ENCODE measurements at places on chromosomes 13 and 19.
A peak's percentile ranks its signal among the peaks of the same experiment; 100 is the strongest.

- no peak for DNase-seq
These were observed 21.2 kb upstream of the TOMM40 start for GRCh38 chr19:44869733-44870470.

GRCh38 chr13:65592731-65593130 is 1637.4 kb downstream of the PCDH9 start:
- DNase-seq = no peak

GRCh38 chr13:23842406-23842805 is 46.8 kb downstream of the MIPEP start:
- DNase-seq = no peak

- no peak for DNase-seq
These were observed 16.3 kb downstream of the PBX4 start for GRCh38 chr19:19602136-19602712.

GRCh38 chr13:25571237-25571636 is 199.5 kb downstream of the ATP8A2 start:
- no peak for DNase-seq

- DNase-seq = no peak
These were observed 766 bp downstream of the CEBPG start for GRCh38 chr19:33374236-33374714.

DNA sequence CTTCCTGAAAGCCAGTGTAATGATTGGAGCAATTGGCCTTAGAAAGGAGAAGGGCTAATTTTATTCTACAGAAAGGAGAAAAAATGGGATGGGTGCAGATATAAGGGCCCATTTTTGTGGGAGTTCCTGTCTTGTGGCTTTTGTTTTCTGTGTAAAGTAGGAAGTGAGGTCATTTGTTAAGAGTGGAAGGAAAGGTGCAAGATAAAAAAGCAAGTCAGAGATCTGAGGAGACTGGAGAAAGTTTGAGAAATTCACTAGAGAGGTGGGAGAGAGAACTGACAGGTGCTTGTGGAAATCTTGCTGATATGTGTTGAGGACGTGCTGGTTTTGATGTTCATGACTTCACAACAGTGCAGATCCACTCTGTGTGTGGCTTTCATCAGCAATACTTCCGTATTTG is 349.4 kb downstream of the DLEU7 start:
- DNase-seq = no peak

DNA sequence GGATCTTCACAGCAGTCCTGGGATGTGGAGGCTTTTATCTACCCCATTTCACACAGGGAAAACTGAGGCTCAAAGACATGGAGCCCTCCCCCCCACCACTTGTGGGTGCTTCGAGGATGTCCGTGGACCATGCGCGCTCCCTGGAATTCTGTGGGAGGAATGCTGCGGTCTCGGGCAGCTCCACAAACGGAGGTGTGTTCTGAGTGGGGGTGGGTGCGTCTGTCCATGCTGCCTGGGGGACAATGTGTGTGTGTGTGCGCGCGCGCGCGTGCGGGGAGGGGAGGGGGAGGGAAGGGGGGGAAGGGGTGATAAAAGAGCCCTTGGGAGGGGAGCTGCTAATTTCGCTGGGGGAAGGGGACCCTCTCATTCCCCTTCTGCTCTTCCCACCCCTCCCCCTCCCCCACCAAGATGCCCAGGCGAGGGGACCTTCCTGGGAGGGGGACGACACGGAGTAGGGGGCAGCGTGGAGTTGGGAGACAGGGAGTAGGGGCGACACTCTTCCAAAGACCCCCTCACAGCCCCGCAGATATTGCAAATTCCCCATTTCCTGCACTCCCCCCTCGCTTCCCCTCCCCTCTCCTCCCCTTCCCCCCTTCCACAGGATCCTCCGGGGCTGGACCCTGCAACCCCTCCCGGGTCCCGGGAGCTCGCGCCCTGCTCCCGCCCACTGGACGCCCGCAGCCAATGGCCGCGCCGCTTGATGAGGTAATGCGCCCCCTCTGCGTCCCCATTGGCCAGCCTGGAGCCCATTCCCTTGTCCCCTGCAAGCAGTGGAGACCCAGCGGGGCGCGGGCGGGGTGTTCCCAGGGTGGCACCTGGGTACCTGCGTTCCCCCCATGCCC is 18.9 kb upstream of the ZNRF4 start:
- DNase-seq = no peak

DNA sequence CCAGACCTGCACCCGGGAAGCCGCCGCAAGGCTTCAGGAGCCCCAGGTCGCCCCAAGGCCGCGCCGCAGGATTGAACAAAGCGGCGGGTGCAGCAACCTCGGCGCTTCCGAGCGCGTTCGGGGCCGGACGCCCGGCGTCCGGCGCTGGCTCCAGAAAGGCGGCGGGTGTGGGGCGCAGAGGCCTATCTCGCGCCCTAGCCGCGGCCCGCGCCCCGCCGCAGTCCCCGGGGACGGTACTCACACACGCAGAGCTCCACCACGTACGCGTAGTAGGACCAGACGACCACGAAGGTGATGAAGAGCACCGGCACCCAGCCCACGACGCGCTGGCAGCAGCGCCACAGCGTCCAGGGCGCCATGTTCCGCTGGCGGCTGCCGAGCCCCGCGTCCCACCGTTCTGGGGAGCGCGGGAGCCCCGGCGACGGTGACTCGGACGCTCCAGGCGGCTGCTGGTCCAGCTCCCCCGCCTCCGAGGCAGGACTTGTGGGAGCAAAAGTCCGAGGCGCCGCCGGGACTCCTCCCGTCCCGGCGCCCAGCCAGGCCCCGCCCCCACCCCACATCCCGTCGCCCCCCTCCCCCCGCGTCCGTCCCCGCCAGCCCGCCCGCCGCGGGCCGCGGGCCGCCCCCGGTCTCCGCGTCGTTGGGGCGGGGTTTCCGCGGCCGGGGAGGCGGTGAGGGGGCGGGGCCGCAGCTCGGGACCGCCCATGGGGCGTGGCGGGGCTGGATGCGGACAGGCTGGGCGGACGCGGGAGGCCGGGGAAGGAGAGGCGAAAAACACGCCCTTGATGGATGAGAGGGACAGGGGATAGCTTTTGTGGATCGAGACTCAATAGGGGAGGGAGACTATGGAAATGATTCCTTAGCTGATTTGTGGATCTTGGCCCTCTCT is at the start of gene ZDHHC20:
ZDHHC20 (minus strand) TSS at position 491 of the 889 bp plus-strand sequence; CDS start at position 359, 132 bp downstream.
- no peak for DNase-seq

GRCh38 chr13:59259165-59260000 is 904.3 kb downstream of the DIAPH3 start:
- no peak for DNase-seq

DNA sequence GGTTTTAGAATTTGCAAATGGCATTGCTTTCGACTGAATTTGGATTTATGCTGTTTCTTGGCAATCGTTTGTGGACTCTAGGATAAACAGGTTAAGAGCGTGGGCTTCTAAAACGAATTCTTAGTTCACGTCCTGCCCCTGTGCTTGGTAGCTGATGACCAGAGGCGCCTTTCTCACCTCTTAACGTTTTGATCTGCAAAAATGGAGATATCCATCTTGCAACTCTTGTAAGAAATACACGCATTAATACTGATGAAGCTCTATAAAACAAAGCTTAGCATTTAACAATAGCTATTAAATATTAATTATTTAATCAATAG is 580 bp upstream of the KATNAL1 start:
- DNase-seq = no peak

GRCh38 chr19:33255781-33256180 is 30.1 kb upstream of the SLC7A10 start:
- DNase-seq = no peak

DNA sequence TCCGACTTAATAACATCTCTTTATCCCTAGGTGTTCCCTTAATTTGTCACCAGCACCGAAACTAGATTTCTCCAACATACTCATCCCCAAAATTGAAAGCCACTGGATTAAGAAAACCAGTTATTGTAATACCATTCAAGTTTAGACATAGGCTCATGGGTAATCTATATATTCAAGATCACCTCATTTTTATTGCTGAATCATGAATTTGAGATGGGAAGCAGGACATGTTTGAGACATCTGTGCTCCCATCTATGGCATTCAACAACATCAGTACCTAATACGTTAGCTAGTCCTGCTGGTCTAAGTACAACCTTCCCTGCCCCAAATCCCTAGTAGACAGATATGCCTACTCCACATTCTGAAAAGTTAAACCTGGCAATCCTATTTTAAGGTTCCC is 820.6 kb downstream of the PCDH9 start:
- no peak for DNase-seq

DNA sequence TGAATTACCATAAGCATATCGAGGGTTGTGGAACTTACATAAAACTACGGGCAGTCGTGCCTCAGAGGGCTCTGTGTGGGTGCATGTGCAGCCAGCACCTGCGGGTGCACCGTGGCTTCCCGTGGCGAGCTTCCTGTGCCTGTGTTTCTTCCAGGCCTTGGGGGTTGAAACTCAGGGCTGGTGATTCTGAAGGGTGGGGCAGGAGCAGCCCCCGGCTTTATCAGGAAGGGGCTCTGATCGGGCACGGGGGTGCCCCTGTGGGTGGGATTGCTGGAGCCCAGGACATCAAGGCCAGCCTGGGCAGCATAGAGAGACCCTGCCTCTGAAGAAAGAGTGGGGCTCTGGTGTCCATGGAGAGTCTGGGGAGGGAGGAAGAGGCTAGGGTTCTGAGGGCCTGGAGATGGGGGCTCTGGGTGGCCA is 11.1 kb downstream of the ATP4B start:
- DNase-seq = no peak

DNA sequence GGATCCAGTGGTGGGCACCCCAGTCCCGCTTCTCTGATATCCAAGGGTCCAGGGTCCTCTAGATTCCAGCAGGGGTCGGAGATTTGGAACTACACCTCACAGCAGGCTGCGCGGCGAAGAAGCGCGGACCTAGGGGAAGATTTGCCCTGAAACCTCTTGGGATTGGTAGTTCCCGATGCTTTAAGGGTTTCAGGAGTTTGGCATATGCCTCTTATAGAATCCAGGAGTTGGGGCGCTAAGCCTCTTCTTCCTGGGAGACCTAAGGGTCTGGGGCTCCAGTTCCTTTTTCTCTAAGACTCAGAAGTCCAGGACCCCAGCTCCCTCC is 349 bp downstream of the BCL2L12 start:
- DNase-seq = no peak

DNA sequence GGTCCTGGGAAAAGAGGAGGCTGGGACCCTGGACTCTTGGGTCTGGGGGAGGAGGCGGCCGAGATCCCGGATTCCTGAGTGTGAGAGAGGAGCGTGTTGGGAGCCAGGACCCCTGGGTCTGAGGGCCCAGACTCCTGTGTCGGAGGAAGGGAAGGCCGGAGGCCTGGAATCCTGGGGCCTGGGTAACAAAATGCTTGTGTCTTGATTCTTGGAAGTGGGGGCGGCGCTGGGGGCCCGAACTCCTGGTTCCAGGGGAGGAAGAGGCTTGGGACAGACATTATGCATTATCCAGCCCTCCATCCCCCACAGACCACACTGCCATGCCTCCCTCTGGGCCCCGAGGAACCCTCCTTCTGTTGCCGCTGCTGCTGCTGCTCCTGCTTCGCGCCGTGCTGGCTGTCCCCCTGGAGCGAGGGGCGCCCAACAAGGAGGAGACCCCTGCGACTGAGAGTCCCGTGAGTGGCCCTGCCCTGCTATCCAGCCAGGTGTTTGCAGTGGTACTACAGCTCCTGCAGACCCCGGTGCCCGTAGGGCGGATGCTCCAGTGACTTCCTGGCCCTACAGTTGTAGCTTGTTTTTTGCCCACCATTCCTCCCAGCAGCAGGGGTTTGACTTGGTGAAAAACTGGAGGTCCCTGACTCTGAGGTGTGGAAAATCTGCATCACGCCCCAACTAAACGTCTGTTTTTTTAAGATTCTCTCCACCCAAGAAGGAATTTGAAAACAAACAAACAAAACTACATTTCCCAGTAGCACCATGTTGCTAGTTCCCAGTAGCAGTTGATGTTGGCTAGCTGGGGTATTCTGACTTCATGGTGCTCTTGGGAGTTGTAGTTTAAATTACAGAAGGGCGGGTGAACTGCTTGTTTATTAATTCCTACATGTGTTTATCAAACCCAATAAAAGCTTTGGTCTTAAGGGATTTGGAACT is 630 bp downstream of the NUCB1 start:
- DNase-seq = no peak

GRCh38 chr13:95156208-95156607 is 145.0 kb downstream of the ABCC4 start:
- DNase-seq = peak; percentile 20

DNA sequence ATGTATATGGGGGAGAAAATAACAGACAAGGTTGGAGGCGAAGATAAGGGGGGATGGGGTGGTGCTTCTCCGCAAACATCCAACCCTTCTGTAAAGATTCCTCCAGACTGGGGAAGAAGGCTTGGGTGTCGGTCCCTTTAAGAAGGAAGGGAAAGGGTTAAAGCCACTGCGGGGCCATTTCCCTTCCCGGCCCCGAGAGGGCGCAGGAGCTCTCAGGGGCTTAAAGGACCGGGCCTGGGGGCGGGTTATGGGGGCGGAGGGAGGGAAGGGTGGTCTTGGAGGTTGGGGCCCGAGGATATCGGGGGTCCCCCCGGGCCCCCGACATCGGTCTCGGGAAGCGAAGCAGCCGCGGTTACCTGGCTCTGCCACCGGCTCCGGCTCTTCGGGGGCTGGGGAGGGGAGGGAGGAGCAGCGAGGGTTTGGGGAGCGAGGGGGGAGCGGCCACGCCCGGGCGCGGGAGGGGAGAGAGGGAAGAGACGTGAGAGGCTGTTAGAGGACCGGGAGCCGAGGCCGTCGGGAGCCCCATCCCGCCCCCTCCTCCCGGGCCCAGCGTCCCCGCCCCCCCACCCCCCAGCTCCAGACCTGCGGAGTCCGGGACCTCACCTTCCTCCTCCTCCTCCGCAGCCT is 2.8 kb downstream of the TNNT1 start:
- no peak for DNase-seq

- no peak for DNase-seq
These were observed 1236.8 kb upstream of the SPRY2 start for GRCh38 chr13:81577601-81578195.

DNA sequence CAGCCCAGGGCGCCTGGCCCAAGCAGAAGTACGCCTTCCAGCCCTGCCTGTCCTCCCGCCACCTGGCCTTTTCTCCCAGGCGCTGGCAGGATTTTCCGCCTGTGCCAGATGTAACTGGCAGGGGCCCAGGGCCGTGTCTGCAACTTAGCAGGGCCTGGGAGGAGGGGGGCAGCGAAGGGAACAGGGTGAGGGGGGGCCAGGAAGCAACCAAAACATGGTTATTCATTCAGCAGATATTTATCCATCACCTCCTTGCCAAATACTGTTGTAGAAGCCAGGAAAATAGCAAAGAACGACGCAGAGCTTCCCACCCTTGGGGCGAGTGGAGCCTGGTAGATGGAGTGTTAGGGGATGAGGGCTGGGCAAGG is 5.6 kb downstream of the TLE6 start:
- DNase-seq = peak; percentile 58

GRCh38 chr13:99434258-99434788 is 66.9 kb upstream of the TM9SF2 start:
- DNase-seq = no peak

DNA sequence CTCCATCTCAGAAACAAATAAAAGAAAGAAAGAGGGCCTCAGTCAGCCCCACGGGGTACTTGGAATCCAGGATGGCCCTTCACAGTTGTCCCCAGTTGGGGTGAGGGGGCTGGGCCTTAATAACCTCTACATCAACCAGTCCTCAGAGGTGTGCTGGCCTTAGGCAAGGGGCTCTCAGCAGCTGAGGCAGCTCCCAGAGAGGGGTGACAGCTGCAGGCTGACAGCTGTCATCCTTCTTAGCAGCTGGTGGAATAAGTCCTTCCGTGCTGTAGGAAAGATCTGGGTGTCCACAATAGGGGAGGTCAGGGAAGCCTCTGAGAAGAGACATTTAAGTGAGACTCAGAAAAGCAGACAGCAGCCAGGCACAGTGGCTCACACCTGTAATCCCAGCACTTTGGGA is 7.4 kb downstream of the BCAM start:
- DNase-seq = no peak
